PC-3 (cell line): ENCODE measurements at places on chromosomes 13 and 19. TPM values are rescaled to one million over a fixed set of nuclear protein-coding genes. Genes with fewer than 3 reads are reported as not detected.

- H3K36me3 ChIP-seq: no peaks in the 10 kb centered on the region
- H3K4me3 ChIP-seq: no peak overlapping the region
- H3K4me1 ChIP-seq: no peaks in the 10 kb centered on the region
- no peak for DNase-seq
Observed at GRCh38 chr13:90276216-90276615, 1071.3 kb upstream of the MIR17HG start.

- no peaks in the 10 kb centered on the region for H3K36me3 ChIP-seq
- no peaks in the 10 kb centered on the region for H3K27me3 ChIP-seq
- H3K4me3 ChIP-seq: no peak overlapping the region
- DNase-seq: no peak
- no peaks in the 10 kb centered on the region for H3K4me1 ChIP-seq
- no peak overlapping the region for H3K27ac ChIP-seq
Observed at GRCh38 chr19:10223488-10224213, 7.5 kb downstream of the S1PR2 start.

GRCh38 chr19:6020972-6021805 is 43.2 kb upstream of the RANBP3 start:
- H3K36me3 ChIP-seq: no peaks in the 10 kb centered on the region
- no peak overlapping the region for H3K27ac ChIP-seq
- H3K4me3 ChIP-seq: no peak overlapping the region
- no peaks in the 10 kb centered on the region for H3K27me3 ChIP-seq
- peak; percentile 83 for DNase-seq
- peaks cover 35% of the 10 kb centered on the region for H3K4me1 ChIP-seq

The ZC3H13 gene
- total RNA-seq: 9.5 and 14.0 TPM in 2 replicates

The CILP2 gene
- 2.0 and 2.5 TPM in 2 replicates for total RNA-seq
